ENCODE measurements at places on chromosomes 3 and 15.

- H3K27me3 ChIP-seq: no peaks in the 10 kb centered on the region
- no peaks in the 10 kb centered on the region for H3K4me1 ChIP-seq
- H3K27ac ChIP-seq: no peak overlapping the region
Measured at GRCh38 chr3:17354341-17354740, 388.1 kb downstream of the TBC1D5 start.

DNA sequence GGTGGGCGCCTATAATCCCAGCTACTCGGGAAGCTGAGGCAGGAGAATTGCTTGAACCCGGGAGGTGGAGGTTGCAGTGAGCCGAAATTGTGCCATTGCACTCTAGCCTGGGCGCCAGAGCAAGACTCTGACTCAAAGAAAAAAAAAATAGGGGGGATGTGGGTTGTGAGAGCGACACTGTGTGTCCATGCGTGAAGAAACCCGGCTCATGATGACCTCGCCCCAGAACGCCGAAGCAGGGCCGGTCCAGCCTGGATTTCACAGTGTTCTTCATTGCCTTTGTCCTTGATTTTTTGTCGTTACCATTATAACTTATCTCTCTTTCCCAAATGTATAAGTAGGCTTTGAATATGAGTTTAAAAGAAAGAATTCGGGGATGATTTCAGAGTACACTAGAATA lies 128.7 kb downstream of the PGPEP1L start:
- H3K4me1 ChIP-seq: peaks cover 26% of the 10 kb centered on the region
- no peaks in the 10 kb centered on the region for H3K36me3 ChIP-seq
- DNase-seq: no peak
- H3K27ac ChIP-seq: no peak overlapping the region
- H3K27me3 ChIP-seq: no peaks in the 10 kb centered on the region
- no peak overlapping the region for H3K4me3 ChIP-seq

DNA sequence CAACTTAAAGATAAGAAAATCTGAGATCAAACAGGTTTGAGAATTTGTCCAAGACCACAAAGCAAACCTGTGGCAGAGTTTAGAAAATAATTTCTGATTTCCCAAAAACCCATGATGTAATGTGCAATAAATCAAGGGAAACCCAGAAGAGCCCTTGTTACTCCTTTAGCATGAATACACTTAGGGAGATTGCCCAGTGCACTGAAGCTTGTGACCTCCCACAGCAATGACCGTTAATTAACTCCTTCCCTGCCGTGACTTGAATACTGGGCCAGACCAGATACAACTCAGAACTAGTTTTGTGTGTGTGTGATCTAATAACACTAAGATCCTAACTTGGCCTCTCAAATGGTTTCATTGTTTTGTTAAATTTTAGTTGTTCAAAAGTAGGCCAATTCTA lies 2.5 kb downstream of the PRKAR2A start:
- no peaks in the 10 kb centered on the region for H3K36me3 ChIP-seq
- no peak overlapping the region for H3K4me3 ChIP-seq
- H3K4me1 ChIP-seq: peaks cover 8% of the 10 kb centered on the region
- H3K27ac ChIP-seq: no peak overlapping the region

- H3K4me1 ChIP-seq: no peaks in the 10 kb centered on the region
- DNase-seq: no peak
- no peak overlapping the region for H3K27ac ChIP-seq
- H3K27me3 ChIP-seq: no peaks in the 10 kb centered on the region
- no peak overlapping the region for H3K4me3 ChIP-seq
Measured at GRCh38 chr15:68609629-68610028, 30.8 kb downstream of the CORO2B start.

DNA sequence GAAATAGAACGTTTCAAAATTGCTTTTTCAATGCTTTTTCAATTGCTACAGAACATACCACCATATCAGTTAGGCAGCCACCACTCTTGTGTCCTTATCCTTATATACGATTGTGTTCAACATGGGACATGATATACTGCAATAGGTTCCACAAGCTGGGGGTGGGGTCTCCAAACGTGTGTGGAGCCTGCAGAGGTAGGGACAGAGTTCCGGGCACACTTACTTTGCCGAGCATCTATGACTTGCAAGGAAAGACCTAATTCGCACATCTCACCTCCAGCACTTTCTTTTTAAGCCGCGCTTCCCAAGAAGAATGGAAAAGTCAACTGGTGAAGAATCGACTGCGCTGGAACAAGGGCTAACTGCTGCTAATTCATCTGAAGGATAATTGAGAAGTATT lies 39.6 kb upstream of the SFMBT1 start:
- no peaks in the 10 kb centered on the region for H3K36me3 ChIP-seq
- peaks cover 14% of the 10 kb centered on the region for H3K4me1 ChIP-seq
- no peak overlapping the region for H3K27ac ChIP-seq
- no peaks in the 10 kb centered on the region for H3K27me3 ChIP-seq
- H3K4me3 ChIP-seq: no peak overlapping the region
- no peak for DNase-seq

DNA sequence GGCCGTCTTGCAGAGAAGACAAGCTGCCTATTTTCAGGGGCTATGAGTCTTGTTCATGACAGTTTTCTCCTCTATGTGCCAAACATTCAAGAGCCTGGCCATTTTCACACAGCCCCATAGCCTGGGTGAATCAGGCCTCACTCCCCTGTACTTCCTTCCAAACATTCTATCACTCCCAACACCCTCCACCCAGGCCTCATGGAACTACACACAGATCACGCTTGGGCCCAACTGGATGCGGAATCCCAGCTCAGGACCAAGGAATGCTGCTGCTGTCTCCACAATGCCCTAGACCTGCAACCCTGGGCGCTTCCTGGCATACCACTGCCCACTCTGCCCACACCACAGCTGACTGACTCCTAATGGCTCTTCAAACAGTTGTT lies 39.4 kb upstream of the PCSK6 start:
- no peak overlapping the region for H3K27ac ChIP-seq
- H3K4me3 ChIP-seq: no peak overlapping the region
- H3K27me3 ChIP-seq: no peaks in the 10 kb centered on the region

DNA sequence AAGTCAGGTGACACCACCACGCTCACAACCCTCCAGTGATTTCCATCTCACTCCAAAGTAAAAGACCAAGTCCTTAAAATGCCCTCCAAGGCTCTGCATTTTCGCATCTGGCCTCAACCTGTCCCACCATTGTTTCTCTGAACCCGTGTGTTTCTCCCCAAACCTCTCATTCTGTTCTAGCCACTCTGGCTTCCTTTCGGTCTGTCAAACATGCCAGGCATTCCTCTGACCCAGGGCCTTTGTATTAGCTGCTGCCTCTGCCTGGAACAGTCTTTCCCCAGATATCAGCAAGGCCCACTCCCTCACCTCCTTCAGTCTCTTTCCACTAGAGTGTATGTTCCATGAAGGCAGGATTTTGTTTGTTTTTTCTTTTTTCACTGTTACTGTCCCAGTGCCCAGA lies 16.0 kb downstream of the MAP2K5 start:
- H3K27me3 ChIP-seq: no peaks in the 10 kb centered on the region
- no peaks in the 10 kb centered on the region for H3K4me1 ChIP-seq
- H3K36me3 ChIP-seq: no peaks in the 10 kb centered on the region
- no peak for DNase-seq
- no peak overlapping the region for H3K4me3 ChIP-seq
- no peak overlapping the region for H3K27ac ChIP-seq

DNA sequence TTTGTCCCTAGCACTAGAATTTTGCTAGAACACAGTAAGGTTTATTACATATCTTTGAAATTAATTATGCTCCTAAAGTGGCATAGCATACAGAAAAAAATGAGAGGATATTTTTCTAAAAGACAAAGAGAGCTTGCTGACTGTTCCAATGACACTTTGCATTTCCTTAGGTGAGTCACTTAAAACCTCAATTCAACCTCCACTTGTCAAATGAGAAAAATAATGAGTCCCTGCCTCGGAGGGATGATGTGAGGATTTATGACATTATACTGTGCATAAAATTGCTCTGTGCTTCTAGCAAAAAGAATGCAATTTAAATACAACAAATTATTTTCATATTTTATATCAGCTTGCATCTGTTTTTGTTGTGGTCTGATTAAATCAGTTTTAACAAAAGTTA lies 1417.0 kb upstream of the ALCAM start:
- no peaks in the 10 kb centered on the region for H3K4me1 ChIP-seq
- no peak overlapping the region for H3K4me3 ChIP-seq
- H3K27ac ChIP-seq: no peak overlapping the region
- no peaks in the 10 kb centered on the region for H3K27me3 ChIP-seq

GRCh38 chr3:12384451-12385233 lies 95.8 kb downstream of the PPARG start:
- no peaks in the 10 kb centered on the region for H3K36me3 ChIP-seq
- H3K4me3 ChIP-seq: no peak overlapping the region
- no peaks in the 10 kb centered on the region for H3K27me3 ChIP-seq
- H3K4me1 ChIP-seq: no peaks in the 10 kb centered on the region
- H3K27ac ChIP-seq: no peak overlapping the region
- DNase-seq: no peak

GRCh38 chr3:38255627-38256026 lies 10.0 kb upstream of the SLC22A13 start:
- H3K4me1 ChIP-seq: no peaks in the 10 kb centered on the region
- H3K27ac ChIP-seq: no peak overlapping the region
- H3K4me3 ChIP-seq: no peak overlapping the region
- H3K36me3 ChIP-seq: peaks cover 49% of the 10 kb centered on the region
- H3K27me3 ChIP-seq: no peaks in the 10 kb centered on the region

- no peak overlapping the region for H3K27ac ChIP-seq
- H3K36me3 ChIP-seq: no peaks in the 10 kb centered on the region
- H3K4me3 ChIP-seq: no peak overlapping the region
- DNase-seq: no peak
- peaks cover 2% of the 10 kb centered on the region for H3K4me1 ChIP-seq
- H3K27me3 ChIP-seq: peaks cover 13% of the 10 kb centered on the region
Measured at GRCh38 chr3:72601060-72601459, 247.2 kb downstream of the SHQ1 start.

GRCh38 chr15:42057799-42058646 lies 36.3 kb downstream of the PLA2G4D start:
- H3K4me3 ChIP-seq: peak overlapping the region; percentile 52
- no peaks in the 10 kb centered on the region for H3K36me3 ChIP-seq
- DNase-seq: peak; percentile 45
- H3K27me3 ChIP-seq: no peaks in the 10 kb centered on the region

- H3K4me3 ChIP-seq: no peak overlapping the region
- H3K4me1 ChIP-seq: no peaks in the 10 kb centered on the region
- no peaks in the 10 kb centered on the region for H3K27me3 ChIP-seq
- no peaks in the 10 kb centered on the region for H3K36me3 ChIP-seq
Measured at GRCh38 chr15:90654233-90655136, 62.7 kb upstream of the BLM start.

GRCh38 chr3:172179680-172180399 lies 140.5 kb downstream of the FNDC3B start:
- peaks cover 21% of the 10 kb centered on the region for H3K4me1 ChIP-seq
- H3K27ac ChIP-seq: no peak overlapping the region

GRCh38 chr3:44000586-44000985 lies 241.1 kb upstream of the TOPAZ1 start:
- H3K4me1 ChIP-seq: peaks cover 38% of the 10 kb centered on the region
- H3K27ac ChIP-seq: no peak overlapping the region
- no peak for DNase-seq
- H3K27me3 ChIP-seq: peaks cover 31% of the 10 kb centered on the region
- peak overlapping the region; percentile 6 for H3K4me3 ChIP-seq

GRCh38 chr3:179276743-179277142 lies 25.8 kb upstream of the KCNMB3 start:
- H3K27me3 ChIP-seq: no peaks in the 10 kb centered on the region
- H3K36me3 ChIP-seq: no peaks in the 10 kb centered on the region
- no peak for DNase-seq
- no peak overlapping the region for H3K4me3 ChIP-seq
- H3K27ac ChIP-seq: no peak overlapping the region

DNA sequence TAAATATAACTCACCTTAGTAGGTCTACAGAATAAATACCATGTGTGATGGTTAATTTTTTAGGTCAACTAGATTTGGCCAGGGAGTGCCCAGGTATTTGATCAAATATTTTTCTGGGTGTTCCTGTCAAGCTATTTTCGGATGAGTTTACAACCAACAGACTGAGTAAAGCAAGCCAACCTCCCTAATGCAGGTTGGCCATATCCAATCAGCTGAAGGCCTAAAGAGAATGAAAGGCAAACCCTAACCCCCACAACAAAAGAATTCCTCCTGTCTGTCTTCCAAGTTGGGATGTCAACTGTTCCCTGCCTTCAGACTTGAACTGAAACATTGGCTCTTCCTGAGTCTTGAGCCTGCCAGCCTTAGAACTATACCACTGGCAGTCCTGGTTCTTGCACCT lies 28.6 kb downstream of the TASOR start:
- H3K27me3 ChIP-seq: no peaks in the 10 kb centered on the region
- no peak for DNase-seq
- peaks cover 14% of the 10 kb centered on the region for H3K36me3 ChIP-seq

- H3K36me3 ChIP-seq: no peaks in the 10 kb centered on the region
- H3K27me3 ChIP-seq: peaks cover 54% of the 10 kb centered on the region
- no peak overlapping the region for H3K27ac ChIP-seq
- H3K4me3 ChIP-seq: no peak overlapping the region
- peaks cover 3% of the 10 kb centered on the region for H3K4me1 ChIP-seq
Measured at GRCh38 chr3:184227481-184227935, 1.9 kb upstream of the VWA5B2 start.

DNA sequence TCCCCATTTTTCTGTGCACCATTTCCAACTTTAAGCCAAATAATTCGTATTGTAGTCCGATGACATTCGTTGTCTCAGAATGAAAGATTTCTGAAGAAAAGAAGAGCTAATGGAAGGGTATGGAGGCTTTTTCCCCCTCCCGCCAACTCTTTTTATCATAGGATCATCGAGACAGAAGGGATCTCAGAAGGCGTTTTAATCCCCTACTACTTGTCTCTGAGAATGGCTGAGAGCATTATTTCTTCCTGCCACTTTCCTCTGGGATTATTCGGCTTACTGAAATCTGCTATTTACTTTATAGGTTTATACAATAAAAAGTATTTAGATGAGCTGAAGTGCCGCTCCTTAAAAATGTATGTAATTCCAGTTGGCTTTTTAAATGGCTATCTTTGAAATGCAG lies 789.8 kb downstream of the EDEM1 start:
- H3K27me3 ChIP-seq: no peaks in the 10 kb centered on the region
- H3K4me3 ChIP-seq: no peak overlapping the region
- no peak overlapping the region for H3K27ac ChIP-seq
- no peaks in the 10 kb centered on the region for H3K4me1 ChIP-seq

GRCh38 chr3:96994988-96995387 lies 180.6 kb downstream of the EPHA6 start:
- no peaks in the 10 kb centered on the region for H3K27me3 ChIP-seq
- no peak for DNase-seq
- no peaks in the 10 kb centered on the region for H3K36me3 ChIP-seq
- H3K27ac ChIP-seq: no peak overlapping the region
- H3K4me1 ChIP-seq: no peaks in the 10 kb centered on the region

GRCh38 chr3:75768303-75769017 lies 16.9 kb downstream of the ZNF717 start:
- DNase-seq: no peak
- no peaks in the 10 kb centered on the region for H3K4me1 ChIP-seq
- H3K36me3 ChIP-seq: no peaks in the 10 kb centered on the region
- no peak overlapping the region for H3K27ac ChIP-seq
- no peak overlapping the region for H3K4me3 ChIP-seq

- no peaks in the 10 kb centered on the region for H3K27me3 ChIP-seq
- H3K27ac ChIP-seq: no peak overlapping the region
- no peaks in the 10 kb centered on the region for H3K36me3 ChIP-seq
- H3K4me1 ChIP-seq: no peaks in the 10 kb centered on the region
Measured at GRCh38 chr3:148778926-148779325, 48.7 kb upstream of the CPB1 start.

All from keratinocyte (primary cell).